ENCODE measurements at places on chromosomes 16 and 17.

DNA sequence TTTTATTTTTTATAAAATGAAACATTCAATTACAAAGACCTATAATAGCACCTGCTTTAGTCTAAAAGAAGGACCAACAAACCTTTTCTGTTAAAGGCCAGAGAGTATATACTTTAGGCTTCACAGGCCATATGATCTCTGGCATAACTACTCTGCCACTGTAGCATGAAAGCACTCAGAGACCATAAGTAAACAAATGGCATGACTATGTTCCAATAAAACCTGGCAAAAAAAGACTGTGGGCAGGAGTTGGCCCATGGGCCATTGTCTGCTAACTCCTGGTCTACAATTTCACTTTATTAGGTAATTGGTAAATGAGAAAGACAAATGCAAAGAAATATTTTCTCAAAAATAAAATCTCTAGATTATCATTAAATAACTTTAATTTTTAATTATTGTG, 14.9 kb downstream of the CEP112 start:
- DNase-seq = peak; percentile 88

DNA sequence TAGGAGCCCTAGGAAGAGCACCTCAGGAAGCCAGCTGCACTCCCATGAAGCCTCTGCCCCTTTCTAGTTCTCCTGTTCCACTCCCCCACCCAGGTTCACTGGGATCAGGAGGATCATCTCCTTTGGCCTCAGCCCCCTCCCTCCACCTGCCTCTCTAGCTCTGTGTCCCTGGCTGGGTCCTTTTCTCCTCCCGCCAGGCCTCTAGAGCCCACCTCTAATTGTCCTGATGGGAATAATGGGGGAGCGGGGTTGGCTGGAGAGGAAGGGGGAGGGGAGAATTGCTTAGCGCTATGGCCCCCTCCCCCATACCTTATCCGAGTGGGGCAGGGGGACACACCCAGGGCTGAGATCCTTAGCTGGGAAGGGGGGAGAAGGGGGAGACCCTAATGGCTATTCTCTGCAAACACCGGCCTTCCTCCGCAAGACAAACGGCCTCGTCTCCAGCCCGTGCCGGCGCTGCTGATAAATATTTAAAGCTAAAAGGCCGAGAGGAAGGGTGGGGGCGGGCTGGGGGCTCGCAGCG, 997 bp downstream of the HOXB7 start:
- DNase-seq = no peak

DNA sequence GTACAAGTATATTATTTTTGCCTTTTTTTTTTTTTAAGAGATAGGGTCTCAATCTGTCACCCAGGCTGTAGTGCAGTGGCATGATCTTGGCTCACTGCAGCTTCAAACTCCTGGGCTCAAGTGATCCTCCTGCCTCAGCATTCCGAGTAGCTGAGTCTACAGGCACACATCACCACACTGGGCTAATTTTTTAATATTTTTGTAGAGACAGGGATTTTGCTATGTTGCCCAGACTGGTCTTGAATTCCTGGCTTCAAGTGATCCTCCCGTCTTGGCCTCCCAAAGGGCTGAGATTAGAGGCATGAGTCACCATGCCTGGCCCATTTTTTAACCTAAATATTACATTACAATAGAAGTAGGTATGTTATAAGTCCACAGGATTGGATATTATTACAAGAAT, 3.2 kb downstream of the TERB1 start:
- no peak for DNase-seq

GRCh38 chr17:49198211-49198610, 12.2 kb downstream of the GNGT2 start:
- DNase-seq = no peak

- DNase-seq = no peak
Observed at GRCh38 chr16:22313876-22314470, 16.8 kb downstream of the POLR3E start.

GRCh38 chr17:44198721-44199552, 747 bp downstream of the ATXN7L3 start:
- DNase-seq = peak; percentile 59

DNA sequence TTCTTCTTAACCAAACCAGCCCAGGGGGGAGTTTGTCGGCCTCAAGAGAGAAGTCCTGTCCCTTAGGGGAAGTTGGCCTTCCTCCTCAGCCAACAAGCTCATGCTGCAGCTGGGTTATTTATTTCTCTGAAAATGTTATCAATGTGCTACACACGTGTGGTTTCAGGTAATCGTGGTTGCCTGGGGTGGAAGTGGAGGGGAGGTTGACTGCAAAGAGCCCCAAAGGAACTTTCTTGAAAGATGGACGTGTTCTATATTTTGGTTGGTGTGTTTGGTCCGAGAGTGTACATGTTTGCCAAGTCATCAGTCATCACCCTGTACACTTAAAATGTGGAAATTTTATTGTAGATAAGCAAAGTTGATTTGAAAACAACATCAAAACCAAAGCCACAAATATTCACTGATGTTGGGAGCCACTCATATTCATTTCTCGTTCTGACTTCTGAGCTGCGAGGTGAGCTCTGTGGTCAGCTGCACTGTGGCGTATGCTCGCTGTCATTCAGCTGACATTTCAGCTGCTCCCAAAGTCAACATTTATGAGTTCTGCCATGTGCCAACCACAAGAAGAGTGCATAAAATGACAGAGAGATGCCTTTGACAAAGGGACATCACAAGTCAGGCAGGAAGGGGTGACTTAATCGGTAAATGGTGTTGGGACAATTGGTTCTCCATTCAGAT, 26.5 kb upstream of the ADGRG1 start:
- peak; percentile 22 for DNase-seq

DNA sequence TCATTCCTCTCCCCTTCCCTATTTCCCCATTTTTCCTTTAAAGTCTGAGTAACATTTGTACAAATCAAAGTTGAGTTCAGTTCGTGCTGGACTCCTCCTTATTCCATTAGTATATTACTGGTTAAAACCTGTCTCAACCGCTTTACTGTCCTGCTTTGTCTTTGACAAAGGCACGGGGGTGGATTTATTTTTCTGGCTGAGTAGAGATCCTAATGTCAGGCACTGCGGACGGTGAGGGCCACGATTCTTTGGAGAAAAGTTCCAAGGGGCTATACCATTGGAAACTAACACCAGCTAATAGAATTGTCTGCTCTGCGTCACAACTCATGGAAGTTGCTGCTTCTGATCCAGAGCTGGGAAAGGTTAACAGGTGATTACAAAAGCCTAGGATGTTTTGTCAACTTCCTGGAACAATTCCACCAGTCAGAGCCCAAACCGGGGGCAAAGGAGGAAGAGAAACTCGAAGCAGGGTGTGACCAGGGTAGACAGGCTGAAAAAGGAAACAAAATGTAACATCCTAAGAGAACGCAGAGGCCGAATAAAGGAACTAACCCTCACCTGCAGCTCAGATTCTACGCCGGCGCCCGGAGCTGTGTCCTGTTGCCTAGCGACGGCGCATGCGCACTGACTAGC, 12.4 kb downstream of the TAT start:
- no peak for DNase-seq
